ENCODE measurements at places on chromosomes 1 and 21.
A peak's percentile ranks its signal among the peaks of the same experiment; 100 is the strongest.

DNA sequence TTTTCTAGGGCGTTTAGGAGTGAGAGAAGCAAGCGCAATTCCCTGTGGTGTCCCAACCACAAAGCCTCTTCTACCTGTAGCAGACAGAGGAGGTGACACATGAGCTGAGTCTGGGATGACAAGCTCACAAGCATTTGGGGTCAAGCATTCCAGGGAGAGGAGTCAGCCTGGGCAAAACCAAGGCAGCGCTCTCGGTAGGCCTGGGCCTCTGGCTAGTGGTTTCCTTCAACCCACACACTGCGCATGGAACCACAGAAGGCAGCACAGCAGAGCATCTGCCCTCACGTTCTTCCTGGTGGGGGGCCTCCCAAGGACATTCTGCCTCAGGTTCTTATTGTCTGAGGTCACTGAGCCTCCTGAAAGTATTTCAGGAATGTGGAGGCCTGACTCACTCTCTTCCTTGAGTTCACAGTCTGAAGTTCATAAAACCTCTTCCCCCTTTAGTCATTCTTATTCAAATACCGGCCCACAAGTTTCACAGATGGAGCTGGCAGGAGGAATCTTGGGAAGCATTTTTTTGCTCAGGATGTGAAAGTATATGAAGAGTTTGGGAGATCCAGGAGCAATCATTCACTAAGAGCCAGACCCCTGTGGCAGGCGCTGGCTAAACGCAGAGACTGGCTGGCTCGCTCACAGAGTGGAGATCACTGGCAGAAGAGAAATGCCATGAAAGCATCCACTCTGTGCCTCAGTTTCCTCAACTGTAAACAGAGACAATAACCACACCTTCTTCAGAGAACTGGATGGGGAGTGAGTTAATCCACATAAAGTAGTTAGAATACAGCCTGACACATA lies 26.8 kb downstream of the CCN1 start:
- DNase-seq: no peak

- no peak for DNase-seq
Observed at GRCh38 chr1:101653482-101653946, 343.2 kb downstream of the OLFM3 start.

DNA sequence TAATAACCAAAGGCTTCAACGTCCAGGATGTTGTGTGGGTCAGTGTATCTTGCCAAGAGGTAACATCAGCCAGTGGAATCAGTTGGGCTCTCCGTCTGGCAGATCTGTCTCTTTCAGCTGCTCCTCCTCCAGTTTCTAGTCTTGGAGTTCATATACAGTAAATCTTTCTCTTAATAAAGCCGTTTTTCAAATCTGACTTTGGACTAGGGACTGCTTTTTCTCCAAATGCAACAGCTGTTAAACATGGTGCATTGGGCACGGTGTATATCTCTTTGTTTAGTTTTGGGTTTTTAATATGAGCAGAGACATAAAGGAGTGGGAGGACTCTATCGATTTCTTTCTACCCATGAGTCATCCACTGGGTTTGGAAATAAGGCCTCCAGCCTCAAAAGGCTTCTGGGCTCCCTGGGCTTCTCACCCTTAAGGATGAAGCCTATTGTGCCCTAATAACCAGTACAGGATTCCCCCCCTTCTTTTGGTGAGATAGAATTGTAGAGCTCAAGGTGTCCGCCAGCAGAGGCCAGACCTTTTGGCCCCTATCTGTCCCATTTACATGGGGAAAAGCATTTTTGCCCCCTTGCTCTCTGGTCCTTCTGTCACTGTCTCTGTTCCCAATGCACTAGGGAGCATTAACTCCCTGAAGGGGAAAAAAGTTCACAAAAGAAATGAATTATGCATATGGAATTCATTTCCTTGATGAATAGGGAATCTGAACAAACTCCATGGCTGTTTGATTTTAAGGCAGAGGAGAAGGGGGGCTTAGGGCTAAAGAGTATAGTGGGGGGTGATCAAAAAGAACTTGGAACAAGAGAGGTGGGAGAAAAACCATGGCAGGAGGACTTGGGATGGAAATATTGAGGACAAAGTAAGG lies 86.0 kb downstream of the PBX1 start:
- DNase-seq: no peak

GRCh38 chr1:85158910-85159309 lies 41.9 kb downstream of the SYDE2 start:
- no peak for DNase-seq

- DNase-seq: no peak
Observed at GRCh38 chr1:181484821-181485220, 1.5 kb downstream of the CACNA1E start.

GRCh38 chr1:150552128-150552910 lies 3.1 kb downstream of the ADAMTSL4 start:
- DNase-seq: peak; percentile 96

GRCh38 chr1:19776287-19776686 lies 23.4 kb downstream of the TMCO4 start:
- no peak for DNase-seq

DNA sequence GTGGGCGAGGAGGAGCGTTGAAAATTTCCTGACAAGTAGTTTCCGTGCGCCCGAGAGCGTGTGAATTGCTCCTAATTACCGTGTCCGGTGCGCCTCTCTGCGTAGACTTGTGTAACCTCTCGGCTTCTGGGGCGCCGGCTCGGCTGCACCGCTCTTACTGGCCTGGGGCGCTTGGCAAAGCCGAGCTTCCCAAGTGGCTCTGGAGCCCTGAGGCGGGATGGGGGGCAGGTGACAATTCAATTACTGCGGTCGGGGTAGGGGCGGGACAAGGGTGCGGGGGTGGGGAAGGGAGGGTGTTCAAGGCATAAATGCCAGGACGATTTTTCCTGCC lies 392 bp upstream of the DMRTA2 start:
- no peak for DNase-seq

DNA sequence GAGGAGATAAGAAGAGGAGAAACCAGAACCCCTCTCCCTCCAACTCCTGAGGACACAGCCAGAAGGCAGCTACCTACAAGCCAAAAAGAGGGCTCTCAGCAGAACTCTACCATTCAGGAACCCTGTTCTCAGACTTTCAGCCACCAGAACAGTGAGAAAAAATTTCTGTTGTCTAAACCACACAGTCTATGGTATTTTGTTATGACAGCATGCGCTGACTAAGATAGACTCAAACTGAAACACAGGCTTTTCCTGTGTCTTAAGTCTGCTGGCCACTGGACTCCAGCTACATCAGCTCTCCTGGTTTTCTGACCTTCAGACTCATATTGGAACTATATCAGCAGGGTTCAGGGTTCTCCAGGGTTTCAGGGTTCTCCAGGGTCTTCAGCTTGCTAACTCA lies 126.5 kb upstream of the TNFSF4 start:
- DNase-seq: no peak

GRCh38 chr1:111729271-111729921 lies 9.8 kb downstream of the INKA2 start:
- DNase-seq: no peak

DNA sequence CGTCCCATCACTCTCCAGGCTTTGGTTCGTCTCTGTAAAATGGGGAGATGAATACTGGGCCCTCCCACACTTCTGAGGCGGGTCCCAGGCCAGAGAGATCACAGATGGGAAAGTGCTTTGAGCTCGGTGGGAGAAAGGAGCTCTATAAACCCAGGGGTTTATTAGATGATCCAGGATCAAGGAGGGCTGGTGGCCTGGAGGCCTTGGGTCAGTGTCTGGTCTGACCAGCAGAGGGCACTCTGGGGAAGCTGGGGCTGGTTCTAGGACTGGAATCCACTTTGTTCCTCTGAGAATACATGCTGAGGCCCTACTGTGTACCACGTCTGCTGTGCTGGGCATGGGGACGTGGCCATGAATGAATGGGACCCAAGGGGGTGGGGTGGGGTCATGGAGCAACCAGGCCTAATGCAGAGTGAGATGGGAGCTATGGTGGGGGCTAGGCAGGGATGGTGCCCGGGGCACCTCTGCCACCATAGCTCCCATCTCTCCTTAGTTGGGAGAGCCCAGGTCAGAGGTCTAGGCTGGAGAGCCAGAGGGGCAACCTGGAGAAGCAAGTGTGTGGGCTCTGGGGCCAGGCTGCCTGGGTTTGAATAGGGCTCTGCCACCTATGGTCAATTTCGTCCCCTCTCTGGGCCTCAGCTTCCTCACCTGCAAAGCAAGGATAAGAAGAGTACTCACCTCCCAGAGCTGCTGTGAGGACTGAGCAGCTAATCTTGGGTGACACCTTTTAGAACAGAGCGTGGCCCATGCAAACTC lies 9.0 kb upstream of the FAM131C start:
- DNase-seq: no peak

- DNase-seq: peak; percentile 28
Observed at GRCh38 chr1:235093013-235093695, 35.5 kb downstream of the TOMM20 start.

GRCh38 chr1:85911742-85912141 lies 203.5 kb upstream of the ZNHIT6 start:
- DNase-seq: no peak

- no peak for DNase-seq
Observed at GRCh38 chr1:79568411-79568810, 561.9 kb upstream of the ADGRL4 start.

DNA sequence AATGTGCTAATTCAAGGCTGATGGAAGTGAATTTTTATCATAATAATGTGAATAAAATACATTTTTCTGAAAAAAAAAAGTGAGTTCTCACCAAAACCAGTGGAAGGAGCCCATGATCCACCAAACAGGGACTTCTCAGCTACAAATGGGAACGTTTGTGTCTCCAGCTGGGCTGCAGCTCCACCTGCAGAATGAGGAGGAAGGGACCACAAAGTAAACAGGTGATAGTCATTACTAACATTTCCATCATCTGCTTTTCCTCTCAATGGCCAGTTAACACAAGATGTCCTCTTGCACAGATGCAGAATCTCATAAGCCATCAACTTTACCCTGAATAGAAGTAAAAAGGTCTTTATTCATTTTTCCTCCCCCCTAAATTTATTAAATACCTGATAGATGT lies 246.2 kb downstream of the MRPL39 start:
- no peak for DNase-seq

DNA sequence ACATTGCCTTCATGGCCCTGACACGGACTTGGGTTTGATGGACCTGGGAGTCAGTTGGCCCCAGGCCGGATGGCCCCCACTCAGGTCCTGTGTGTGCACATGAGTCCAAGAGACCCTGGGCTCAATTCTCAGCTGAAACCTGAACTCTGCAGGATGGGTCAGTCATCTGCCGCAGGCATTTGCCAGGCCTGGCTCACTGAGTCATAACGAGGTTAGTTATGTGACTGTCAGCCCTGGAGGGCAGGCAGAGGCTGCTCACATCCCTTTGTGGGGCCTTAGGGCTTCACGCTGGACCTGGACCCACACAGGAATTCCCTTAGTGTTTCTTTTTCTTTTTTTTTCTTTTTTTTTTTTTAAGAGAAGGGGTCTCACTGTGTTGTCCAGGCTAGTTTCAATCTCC lies 46.5 kb downstream of the PSMG1 start:
- DNase-seq: no peak
